ENCODE measurements at places on chromosomes 13 and 19. TPM values are rescaled to one million over a fixed set of nuclear protein-coding genes. Genes with fewer than 3 reads are reported as not detected.

GRCh38 chr19:403221-404027, 5.5 kb downstream of the C2CD4C start:
- peak; percentile 29 for DNase-seq

DNA sequence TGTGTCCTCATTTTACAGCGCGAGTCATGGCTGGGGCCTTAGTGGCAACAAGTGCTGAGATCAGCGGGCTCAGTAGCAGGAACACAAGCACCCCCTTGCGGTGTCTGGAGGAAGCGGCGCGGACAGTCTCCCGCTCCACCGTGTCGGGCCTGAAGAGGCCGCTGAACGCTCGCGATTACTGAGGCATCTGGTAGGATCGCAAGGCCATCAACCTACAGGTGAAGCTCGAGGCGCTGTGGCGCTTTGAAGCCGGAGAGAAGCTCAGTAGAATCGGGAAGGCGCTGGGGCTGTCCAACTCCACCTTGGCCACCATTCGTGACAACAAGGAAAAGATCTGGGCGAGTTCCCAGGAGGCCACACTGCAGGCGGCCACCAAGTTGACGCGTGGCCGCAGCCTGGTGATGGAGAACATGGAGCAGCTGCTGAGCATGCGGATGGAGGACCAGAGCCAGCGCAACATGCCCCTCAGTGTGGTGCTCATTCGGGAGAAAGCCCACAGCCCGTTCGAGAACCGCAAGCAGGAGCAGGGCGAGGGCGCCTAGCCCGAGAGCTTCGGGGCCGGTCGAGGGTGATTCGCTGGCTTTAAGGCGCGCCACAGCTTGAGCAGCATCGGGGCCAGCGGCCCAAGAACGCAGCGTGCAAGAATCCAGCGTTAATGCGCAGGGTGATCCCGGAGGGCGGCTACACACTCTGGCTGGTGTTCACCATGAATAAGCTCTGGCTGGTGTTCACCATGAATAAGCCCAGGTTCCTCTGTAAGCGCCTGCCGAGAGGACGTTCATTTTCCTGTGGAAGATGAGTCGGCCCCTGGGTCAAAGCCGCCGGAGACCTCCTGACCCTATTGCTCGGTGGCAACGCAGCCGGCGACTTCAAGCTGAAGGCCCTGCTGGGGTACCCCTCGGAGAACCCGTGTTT, 8.3 kb upstream of the MZF1 start:
- DNase-seq = peak; percentile 85

- DNase-seq = no peak
Measured at GRCh38 chr19:15404097-15404779, 14.6 kb downstream of the AKAP8L start.

DNA sequence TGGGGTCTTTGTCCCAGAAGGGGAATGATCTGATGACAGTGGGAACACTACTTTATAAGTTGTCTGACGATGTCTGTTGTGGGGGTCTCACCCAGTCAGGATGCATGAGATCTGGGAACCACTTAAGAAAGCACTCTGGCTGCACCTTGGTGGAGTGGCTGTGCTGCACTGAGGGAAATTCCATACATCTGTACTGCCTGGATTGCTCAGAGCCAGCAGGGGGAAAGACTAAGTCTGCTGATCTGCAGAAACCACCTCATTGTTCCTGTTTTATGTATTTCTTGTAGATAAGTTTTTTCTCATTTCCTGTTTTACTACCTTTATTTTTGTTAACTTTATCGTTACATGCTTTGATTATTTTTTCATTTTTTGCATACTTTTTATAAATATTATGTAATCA, 27.3 kb downstream of the ZNF430 start:
- no peak for DNase-seq

Gene SYCN
- total RNA-seq = not detected

Gene KLK2
- total RNA-seq = 0.43 TPM

- DNase-seq = no peak
Measured at GRCh38 chr13:60075850-60076249, 87.9 kb downstream of the DIAPH3 start.

Data from mucosa of descending colon (tissue), 3 donors.